ENCODE measurements at places on chromosomes 5 and 9. TPM values are rescaled to one million over a fixed set of nuclear protein-coding genes. Genes with fewer than 3 reads are reported as not detected.

- DNase-seq = no peak
Observed at GRCh38 chr5:115946655-115947054, 15.6 kb upstream of the LVRN start.

GRCh38 chr9:132993511-132993939 is 15.0 kb downstream of the GFI1B start:
- peak; percentile 55 for DNase-seq

- no peak for DNase-seq
Observed at GRCh38 chr5:143084407-143084806, 314.2 kb downstream of the ARHGAP26 start.

DNA sequence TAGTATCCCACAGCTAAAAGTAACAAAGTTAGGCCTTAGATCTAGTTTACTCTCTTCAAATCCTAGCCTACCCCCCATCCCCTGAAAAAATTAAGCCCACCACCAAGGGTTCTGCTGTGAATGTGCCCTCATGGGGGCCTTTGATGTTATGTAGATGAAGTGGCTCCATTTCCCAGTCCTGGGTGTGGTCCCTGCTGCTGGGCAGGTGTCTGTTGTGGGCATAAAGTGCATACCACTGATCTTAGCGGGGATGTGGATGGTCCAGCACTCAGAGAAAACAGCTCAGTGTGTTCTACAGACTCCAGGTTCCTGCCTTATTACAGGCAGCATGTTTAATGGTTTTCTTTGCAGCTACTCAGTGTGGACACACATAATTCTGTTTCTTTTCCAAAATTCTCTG is 1.9 kb downstream of the PCBD2 start:
- DNase-seq = no peak

- DNase-seq = peak; percentile 42
Observed at GRCh38 chr9:107488375-107489143, 1.0 kb downstream of the KLF4 start.

- DNase-seq = no peak
Observed at GRCh38 chr5:179804555-179804947, 2.1 kb downstream of the MGAT4B start.

- no peak for DNase-seq
Observed at GRCh38 chr9:91843623-91844148, 106.3 kb downstream of the ROR2 start.

GRCh38 chr5:126883564-126884245 is 106.8 kb downstream of the LMNB1 start:
- DNase-seq = no peak

DNA sequence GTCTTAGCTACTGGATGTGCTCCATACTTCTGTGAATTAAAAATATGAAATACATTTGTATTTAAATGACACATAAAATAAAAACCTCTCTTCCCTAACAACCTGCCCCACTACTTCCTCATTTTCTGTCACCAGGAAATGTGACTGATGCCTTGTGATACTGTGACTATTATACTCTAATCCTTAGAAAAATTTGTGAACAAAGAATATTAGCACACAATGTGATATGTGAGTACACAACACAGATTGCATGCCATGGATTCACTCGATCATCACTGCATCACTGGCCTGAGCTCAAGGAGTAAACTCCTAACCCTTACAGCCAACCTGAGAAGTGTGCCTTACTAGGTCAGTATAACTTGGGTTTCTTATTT is 281.0 kb downstream of the EFNA5 start:
- DNase-seq = no peak

GRCh38 chr5:108727236-108727650 is 20.5 kb upstream of the FER start:
- DNase-seq = peak; percentile 26

- no peak for DNase-seq
Observed at GRCh38 chr9:30078195-30078594, 2306.2 kb upstream of the ACO1 start.

GRCh38 chr5:27403243-27403882 is 365.0 kb upstream of the CDH9 start:
- DNase-seq = peak; percentile 41

- no peak for DNase-seq
Observed at GRCh38 chr5:95045181-95045965, 239.5 kb downstream of the MCTP1 start.

- no peak for DNase-seq
Observed at GRCh38 chr9:119044806-119045205, 324.4 kb downstream of the BRINP1 start.

GRCh38 chr5:149869411-149869821 is 75.2 kb downstream of the PDE6A start:
- DNase-seq = no peak

- DNase-seq = no peak
Observed at GRCh38 chr5:101796427-101796826, 499.7 kb downstream of the SLCO4C1 start.

DNA sequence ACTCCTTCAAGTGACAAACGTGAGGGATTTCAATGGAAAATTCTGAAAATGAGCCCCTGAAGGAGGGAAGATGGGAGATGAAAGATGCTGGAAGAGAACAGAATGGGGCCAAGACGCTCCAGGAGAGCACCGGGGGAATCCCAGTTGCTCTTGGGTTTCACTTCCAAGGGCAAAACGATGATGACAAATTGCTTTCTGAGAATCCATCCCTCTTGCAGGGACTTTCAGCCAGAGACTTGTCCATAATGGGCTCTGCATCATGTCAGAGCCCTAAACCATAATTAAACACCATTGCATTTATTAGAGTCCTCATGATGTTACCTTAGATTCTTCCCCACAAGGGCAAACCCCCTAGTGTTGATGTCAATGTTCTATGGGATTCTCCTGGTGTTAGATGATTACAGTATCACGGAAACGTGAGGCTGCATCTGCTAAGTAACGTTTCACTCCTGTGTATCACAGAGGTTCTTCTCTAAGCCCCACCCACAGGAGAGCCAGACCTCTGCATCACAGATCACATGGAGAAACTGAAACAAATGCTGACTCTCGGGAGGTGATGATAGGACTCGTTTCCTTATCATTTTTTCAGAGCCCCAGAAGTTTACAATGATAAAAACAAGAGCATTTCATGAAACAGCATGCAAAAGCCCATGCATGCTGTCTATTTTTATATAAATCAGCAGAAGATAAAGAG is 114.4 kb downstream of the TENT4A start:
- no peak for DNase-seq

- DNase-seq = no peak
Observed at GRCh38 chr9:127451608-127451857, 223 bp downstream of the LRSAM1 start.

- no peak for DNase-seq
Observed at GRCh38 chr9:133233681-133234432, 24.8 kb upstream of the OBP2B start.

GRCh38 chr9:100619194-100619593 is 41.3 kb downstream of the CAVIN4 start:
- DNase-seq = no peak

LVRN gene
- 4.0 TPM for total RNA-seq

LCN12 gene
- 0.27 TPM for total RNA-seq

ISL1 gene
- total RNA-seq = 0.10 TPM

PCDHGA7 gene
- total RNA-seq = 2.3 TPM

POU5F2 gene
- total RNA-seq = 0.29 TPM

KIF2A gene
- 46.5 TPM for total RNA-seq

FCN2 gene
- total RNA-seq = not detected

PCDHB3 gene
- 4.7 TPM for total RNA-seq
